ENCODE measurements at places on chromosomes 11 and 22.

GRCh38 chr11:111761036-111761435 is 5.2 kb downstream of the PPP2R1B start:
- DNase-seq: no peak

- no peak for DNase-seq
These were observed 2.6 kb upstream of the FTH1 start for GRCh38 chr11:61969838-61970662.

GRCh38 chr22:29475550-29475949 is 4.5 kb upstream of the NEFH start:
- no peak for DNase-seq

- DNase-seq: no peak
These were observed 7.4 kb downstream of the SMPD1 start for GRCh38 chr11:6397636-6398035.

- no peak for DNase-seq
These were observed 10.0 kb downstream of the OR51L1 start for GRCh38 chr11:5004424-5005274.

- DNase-seq: no peak
These were observed 14.2 kb downstream of the ARRB1 start for GRCh38 chr11:75337195-75337654.

- DNase-seq: no peak
These were observed 14.0 kb downstream of the SHANK2 start for GRCh38 chr11:71238285-71238875.

GRCh38 chr22:27494785-27495184 is 306.8 kb downstream of the MN1 start:
- DNase-seq: no peak

- DNase-seq: peak; percentile 42
These were observed 38.0 kb downstream of the TMEM45B start for GRCh38 chr11:129853518-129854231.

DNA sequence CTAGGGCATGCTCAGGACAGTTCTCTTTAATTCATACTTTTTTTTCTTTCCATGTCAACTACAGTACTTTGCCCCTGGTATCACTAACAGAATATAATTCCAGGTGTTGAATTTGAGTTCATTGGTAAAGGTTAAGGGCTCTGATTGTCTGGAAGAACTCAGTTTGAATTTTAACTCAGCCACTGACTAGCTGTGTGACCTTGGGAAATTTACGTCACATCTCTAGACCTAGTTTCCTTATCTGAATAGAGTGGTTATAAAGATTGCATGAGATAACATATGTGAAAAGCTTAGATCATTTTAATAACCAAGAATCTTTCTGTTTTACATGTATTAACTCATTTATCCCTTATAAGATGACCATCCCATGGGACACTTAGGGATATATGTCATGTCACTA is 15.8 kb upstream of the ZC3H12C start:
- DNase-seq: no peak

- no peak for DNase-seq
These were observed 88.8 kb upstream of the GALNT18 start for GRCh38 chr11:11710556-11710955.

DNA sequence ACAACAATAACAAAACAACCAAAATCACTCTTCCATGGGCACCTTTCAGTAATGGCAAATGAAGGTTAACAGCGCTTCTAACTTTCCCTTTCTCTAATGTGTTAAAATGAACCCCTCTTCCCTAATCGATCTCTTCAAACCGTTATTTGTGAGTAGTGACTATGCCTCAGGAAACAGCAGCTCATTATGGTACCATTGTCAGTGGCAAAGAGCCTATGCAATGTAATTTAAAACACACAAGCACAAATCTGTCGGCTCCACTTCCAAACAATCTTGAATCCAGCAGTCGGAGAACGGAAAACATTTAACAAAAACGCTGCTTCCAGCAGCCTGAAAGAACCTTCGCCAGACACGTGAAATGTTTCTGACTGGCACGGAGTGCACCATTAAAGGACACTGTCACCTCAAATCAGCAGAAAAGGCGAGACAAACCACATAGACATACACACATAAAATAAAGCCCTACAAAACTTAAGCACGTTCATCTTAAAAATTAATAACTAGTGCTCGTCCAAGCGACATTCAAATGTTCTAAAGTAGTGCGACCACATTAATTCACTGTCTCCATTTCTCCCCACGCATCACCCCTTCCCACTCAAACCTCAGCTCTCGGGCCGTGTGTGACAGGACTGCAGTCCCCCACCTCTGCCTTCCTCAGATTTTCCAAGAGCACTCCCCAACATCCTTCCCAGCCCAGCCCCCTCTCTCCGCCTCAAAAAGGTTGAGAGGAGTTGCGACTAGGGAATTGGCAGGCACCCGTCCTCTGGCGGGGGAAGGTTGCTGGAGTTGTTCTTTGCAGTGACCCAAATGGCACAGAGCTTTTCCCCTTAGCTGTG is 748 bp downstream of the RAB30 start:
- DNase-seq: peak; percentile 28

DNA sequence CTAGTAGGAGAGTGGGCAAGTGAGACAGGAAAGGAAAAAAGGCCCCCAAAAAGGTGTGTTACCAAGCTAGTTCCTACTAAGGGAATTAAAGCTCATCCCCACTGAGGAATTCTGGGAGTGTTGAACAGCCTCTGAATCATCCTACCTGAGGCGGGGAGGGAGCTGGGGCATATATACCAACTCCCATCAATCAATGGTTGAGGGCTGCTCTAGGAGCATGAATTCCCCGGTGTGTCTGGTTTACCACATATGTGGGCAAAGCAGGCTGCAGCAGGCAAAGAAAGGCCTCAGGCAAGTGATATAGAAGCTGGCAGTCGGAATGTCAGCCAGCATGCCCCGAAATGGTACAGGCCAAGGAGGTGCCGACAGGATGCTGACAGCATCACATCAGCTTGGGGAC is 23.6 kb upstream of the CDON start:
- DNase-seq: no peak

DNA sequence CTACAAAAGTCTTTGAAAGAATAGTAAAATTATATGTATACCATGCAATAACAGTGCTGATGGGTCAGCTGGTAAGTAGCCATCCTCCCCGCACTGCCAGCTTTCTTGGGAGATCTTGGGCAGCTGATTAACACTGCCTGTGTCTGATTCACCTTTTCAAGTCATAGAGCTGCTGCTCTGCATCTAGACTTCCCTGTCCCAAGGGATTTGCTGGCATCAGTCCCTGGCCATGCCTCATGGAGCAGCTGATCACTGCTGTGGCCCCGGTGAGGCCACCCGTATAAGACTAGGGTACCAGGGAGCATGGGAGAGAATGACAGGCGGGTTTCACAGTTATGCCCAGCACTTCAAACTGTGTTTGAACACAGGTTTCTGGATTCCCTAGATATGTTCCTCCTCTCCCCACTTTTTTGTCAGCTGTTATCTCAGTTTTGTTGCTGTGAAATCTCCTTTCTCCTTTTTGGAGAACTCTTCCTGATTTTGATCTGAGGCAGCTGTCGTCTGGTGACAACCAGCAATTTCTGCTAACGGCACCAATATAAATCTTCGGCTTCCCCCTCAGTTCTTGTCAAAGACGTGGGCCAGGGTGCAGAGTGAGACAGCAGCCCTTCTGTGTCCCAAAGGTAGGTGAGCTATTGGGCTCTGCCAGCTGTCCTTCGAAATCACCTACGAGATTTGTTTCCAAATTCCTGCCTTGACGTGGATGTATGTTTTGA is 438.9 kb downstream of the NTM start:
- DNase-seq: no peak

GRCh38 chr11:832529-833113 is at the start of gene CD151:
Gene CD151 (plus strand): TSS chr11:832952. CDS start chr11:836070, 3,118 bp downstream.
- DNase-seq: no peak

DNA sequence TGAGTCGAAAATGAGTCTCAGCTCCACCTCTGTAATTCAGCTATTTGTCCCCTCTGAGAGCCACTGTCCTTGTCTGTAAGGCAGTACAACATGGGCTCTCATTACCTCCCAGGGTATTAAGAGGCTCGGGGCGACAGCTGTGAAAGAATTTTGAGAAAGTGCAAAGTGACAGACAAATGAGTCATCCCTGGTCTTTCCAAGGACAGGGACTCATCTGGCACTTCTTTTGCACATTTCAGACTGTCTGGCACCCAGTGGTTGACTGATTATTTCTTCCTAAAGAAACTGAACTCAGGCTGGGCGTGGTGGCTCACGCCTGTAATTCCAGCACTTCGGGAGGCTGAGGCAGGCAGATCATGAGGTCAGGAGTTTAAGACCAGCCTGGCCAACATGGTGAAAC is 62.1 kb upstream of the ARFGAP3 start:
- DNase-seq: no peak

- DNase-seq: no peak
These were observed 74.4 kb downstream of the GAB4 start for GRCh38 chr22:16933291-16934282.

- DNase-seq: no peak
These were observed 10.5 kb downstream of the AP2A2 start for GRCh38 chr11:936199-936598.

DNA sequence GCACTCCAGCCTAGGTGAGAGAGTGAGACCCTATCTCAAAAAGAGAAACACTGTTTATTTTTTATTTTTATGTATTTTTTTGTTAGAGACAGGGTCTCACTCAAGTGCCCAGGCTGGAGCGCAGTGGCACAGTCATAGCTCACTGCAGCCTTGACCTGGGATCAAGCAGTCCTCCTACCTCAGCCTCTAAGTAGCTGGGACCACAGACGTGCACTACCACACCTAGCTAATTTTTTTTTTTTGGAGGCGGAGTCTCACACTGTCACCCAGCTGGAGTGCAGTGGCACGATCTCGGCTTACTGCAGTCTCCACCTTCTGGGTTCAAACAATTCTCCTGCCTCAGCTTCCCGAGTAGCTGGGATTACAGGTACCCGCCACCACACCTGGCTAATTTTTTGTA is 6.4 kb downstream of the RBX1 start:
- DNase-seq: no peak

DNA sequence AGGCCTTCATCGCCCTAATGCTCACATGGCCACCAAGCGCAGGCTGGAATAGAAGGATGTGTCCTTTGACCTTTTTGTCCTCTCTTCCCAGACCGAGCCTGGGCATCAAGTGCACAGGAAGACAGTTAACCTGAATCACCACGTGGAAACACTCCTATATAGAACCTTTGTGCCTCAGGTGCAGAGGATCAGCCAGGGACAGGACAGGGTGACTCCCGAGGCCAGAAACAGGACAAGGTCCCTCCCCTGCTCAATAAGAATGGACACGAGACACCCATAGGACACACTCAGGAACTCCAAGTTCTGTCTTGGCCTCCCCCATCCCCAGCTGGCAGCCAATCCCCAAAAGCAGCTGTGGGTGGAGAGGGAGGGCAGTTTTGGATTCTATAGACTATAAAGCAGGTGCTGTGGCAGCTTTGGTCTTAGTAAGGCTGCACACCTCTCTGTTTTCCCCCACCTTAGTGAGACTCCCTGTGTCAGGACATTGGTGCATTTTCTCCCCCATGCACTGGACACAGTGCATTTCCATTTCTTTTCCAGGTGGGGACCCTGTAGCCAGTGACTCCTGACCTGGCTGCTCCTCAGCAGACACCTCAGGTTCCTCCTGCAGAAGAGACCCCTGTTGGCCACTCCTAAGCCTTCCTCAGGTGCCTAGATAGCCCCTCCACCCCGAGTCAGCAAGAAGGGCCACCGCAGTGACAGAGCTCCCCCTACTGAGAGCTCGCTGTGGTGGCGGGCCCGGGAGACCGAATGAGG is 43.6 kb upstream of the POU2AF1 start:
- DNase-seq: peak; percentile 51

GRCh38 chr11:11351042-11351586 is 1.9 kb downstream of the CSNK2A3 start:
- no peak for DNase-seq

DNA sequence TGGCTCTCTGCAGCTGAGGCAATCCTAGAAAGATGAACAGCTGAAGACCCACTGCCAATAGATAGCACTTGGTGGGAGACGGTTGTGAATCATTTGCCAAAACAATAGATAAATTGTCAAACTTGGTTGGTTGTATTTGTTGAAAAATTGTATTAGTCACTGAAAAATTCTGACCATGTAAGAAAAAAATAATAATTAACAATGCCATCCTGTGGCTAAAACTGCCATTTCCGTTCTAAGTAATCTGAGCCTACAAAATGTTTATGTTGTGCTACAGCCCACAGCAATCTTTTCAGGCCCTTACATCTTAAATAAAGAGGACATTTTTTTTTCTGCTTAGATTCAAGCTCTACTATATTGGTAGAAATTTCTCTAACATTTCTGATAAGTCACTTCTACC is 103.2 kb upstream of the ANO3 start:
- DNase-seq: no peak

DNA sequence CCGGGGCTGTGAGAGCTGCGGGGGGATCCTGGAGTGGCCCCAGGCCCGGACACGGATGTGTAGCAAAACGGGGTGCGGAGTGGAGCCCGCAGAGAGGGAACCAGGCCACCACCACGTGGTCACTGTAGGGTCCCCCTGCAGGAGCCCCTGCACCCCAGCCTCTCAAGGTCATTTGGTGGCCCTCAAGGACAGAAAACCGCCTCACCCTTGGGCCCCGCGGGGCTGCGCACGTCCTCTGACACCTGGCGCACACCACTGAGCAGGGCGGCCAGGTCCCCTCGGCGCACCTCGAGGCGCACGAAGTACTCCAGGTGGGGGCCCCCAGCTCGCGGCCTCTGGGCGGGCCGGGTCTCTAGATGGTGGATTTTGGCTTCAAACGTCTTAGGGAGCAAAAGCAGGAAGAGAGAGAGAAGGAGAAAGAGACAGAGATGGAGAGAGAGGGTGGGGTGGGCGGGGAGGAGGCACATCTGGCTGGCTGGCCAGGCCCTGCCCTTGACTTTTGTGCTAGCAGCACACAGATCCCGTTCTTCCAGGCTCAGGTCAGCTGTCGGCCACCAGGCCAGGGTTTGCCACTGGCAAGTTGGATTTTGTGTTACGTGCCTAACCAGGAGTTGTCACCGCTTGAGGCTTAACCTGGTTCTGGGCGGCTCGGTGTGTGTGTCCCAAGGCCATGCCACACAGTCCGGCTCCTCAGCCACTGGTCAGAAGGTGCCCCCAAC is 3.2 kb downstream of the TH start:
- DNase-seq: no peak

GRCh38 chr22:44050766-44051355 is 26.8 kb downstream of the PARVB start:
- DNase-seq: no peak
